ENCODE measurements at places on chromosomes 12 and 14.

- no peak for DNase-seq
Measured at GRCh38 chr12:49296836-49297694, 2.1 kb downstream of the PRPH start.

DNA sequence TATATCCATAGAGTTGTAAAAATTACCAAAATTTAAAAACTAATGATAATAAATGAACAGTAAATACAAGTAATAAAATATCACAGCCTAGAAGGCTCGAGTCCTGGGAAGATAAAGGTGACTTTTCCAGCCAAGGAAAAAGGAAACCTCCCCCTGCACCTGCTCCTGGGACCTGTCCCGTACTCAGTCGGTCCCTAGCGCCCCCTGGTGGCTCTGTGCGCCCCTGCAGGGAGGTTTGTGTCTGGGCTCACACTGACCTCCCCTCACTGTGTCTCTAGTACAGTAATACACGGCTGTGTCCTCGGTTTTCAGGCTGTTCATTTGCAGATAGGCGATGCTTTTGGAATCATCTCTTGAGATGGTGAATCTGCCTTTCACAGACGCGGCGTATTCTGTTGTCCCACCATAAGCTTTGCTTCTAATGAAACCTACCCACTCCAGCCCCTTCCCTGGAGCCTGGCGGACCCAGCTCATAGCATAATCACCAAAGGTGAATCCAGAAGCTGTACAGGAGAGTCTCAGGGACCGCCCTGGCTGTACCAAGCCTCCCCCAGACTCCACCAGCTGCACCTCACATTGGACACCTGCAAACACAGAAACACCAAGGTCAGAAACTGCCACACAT lies 1030.4 kb downstream of the TMEM121 start:
- DNase-seq: no peak

GRCh38 chr14:96136371-96137005 lies 68.2 kb upstream of the BDKRB2 start:
- DNase-seq: no peak

GRCh38 chr12:68746572-68747180 lies 700 bp downstream of the SLC35E3 start:
- no peak for DNase-seq

All from glomerular endothelial cell (primary cell).